Cardiac ventricle fibroblast (primary cell): ENCODE measurements at places on chromosomes 7 and 10. TPM values are rescaled to one million over a fixed set of nuclear protein-coding genes. Genes with fewer than 3 reads are reported as not detected.

Gene CNTNAP2
- 0.05 and 0.31 TPM in 2 replicates for total RNA-seq

Gene MMS19
- 96.3 and 108 TPM in 2 replicates for total RNA-seq

Gene DYNC1I1
- 1.6 and 1.9 TPM in 2 replicates for total RNA-seq

Gene LRRC17
- 229 and 230 TPM in 2 replicates for total RNA-seq

Gene PRSS1
- total RNA-seq: not detected in 2 replicates

Gene MACC1
- not detected in 2 replicates for total RNA-seq

Gene EPHB6
- total RNA-seq: 42.4 and 74.3 TPM in 2 replicates

Gene MCM10
- 0.31 and 4.2 TPM in 2 replicates for total RNA-seq

Gene PTPN20
- total RNA-seq: 4.5 TPM in 1 of 2 replicates, not detected in the other

Gene KMT2E
- 45.4 and 51.8 TPM in 2 replicates for total RNA-seq

Gene ACTA2
- 247 and 257 TPM in 2 replicates for total RNA-seq

Gene CYP2C9
- not detected in 2 replicates for total RNA-seq

Gene CXCL12
- 399 and 440 TPM in 2 replicates for total RNA-seq

Gene AVPI1
- total RNA-seq: 6.4 and 6.8 TPM in 2 replicates

Gene ANXA11
- total RNA-seq: 139 and 147 TPM in 2 replicates

Gene SYNPO2L
- total RNA-seq: 0.06 TPM in 1 of 2 replicates, not detected in the other

Gene ZNF488
- total RNA-seq: 0.06 TPM in 1 of 2 replicates, not detected in the other

Gene TAS2R4
- 0.12 and 0.29 TPM in 2 replicates for total RNA-seq

Gene AOC1
- total RNA-seq: not detected in 2 replicates
